ENCODE measurements at places on chromosomes 11 and 22.

GRCh38 chr11:64379817-64380709 is 21.1 kb downstream of the RPS6KA4 start:
- no peak for DNase-seq

DNA sequence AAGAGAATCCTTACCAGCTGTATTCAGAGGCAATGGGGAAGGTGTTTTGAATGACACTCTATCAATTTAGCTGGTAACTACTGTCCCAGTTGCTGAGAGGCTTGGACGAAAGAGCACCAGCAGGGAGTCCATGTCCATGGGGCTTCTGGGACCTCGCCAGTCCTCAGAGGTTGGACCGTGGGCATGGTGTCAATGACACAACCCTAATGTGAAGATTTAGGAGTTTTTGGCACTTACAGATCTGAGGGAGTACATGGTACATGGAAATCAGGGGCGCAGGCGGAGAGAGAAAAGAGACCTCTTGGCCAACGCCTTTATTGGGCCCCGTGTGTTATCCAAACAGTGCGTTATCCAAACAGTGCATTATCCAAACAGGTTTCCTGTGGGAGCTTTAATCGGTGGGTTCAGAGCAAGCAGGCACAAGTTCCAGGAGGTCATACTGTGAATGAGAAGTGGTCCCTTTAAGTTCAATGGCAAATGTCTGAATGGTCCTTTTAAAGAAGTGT is 169.1 kb upstream of the B3GAT1 start:
- DNase-seq: no peak

DNA sequence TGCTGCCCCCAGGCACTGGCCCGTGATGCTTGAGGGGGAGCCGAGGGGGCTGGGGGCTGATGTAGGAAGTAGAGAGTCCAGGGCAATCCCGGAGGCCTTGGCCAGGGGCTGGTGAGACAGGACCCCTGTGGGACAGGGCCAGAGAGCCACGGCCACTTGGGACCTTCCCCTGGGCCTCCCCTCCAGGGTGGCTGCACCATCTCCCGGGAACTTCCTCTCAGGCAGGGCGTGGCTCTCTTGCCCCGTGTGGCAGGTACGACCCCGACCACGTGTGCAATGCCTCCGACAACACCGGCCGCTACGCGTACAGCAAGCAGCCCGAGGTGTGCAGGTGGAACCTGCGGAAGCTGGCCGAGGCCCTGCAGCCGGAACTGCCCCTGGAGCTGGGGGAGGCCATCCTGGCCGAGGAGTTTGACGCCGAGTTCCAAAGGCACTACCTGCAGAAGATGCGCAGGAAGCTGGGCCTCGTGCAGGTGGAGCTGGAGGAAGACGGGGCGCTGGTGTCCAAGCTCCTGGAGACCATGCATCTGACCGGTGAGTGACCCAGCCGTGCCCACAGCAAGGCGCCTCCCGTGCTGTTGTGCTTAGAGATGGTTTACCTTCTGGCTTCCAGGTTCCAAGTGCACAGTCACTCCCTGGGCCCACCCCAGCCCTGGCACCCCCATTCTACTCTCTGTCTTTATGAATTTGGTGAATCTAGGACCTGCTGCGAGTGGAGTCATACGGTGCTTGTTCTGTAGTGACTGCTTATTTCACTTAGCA is 9.7 kb downstream of the SELENOO start:
- no peak for DNase-seq

- DNase-seq: no peak
These were observed 75.3 kb downstream of the PDE2A start for GRCh38 chr11:72598906-72599305.

- DNase-seq: no peak
These were observed 175.2 kb downstream of the SBF2 start for GRCh38 chr11:10118865-10119264.

DNA sequence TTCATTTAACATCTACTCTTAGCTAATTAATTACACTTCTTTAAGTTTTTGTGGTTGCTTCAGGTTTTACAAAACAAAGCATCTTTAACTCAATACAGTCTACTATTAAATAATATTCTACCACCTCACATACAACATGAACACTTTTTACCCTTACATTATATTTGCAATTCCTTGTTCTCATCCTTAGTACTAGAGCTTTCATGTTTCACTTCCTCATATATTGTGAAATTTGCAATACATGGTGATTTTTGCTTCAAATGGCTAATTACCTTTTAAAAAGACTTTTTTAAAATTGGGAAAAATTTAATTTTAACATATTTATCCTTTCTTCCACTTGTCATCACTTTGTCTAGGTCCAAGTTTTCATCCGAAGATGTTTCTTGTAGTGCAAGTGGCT is 37.5 kb downstream of the RSF1 start:
- no peak for DNase-seq

GRCh38 chr11:15865212-15865987 is 490.9 kb downstream of the SOX6 start:
- no peak for DNase-seq

DNA sequence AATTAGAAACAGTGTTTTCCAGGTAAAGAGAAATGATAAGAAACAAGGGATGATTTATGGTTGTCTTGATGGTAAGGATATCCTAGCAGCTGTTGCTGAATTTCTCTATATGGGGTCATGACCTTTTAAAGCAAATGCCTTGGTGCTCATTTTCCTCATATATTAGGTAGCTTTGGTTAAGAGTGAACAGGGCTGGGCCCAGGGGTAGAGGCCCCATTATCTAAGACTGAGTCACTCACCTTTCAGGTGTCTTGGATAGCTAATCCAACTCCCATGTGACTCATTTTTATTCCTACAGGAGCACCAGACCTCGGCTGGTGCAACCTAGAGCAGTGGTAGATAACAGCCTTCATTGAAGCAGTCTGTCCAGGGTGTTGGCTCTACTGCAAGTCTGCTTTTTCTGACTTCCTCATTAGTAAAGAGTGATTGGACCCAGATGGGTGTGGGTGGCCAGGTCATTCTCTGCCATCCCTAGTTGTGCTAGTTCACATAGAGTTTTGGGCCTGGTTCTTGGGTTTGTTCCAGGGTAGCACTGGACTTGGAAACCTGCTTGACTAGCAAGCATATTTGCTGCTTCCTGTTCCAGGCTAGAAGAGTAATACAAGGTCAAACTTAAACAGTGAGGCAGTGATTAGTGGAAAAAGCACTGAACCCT is 37.4 kb downstream of the CTNND1 start:
- no peak for DNase-seq

- DNase-seq: no peak
These were observed 20.9 kb upstream of the DRD2 start for GRCh38 chr11:113496026-113496651.

GRCh38 chr11:104531894-104532293 is 366.4 kb downstream of the CASP12 start:
- no peak for DNase-seq

DNA sequence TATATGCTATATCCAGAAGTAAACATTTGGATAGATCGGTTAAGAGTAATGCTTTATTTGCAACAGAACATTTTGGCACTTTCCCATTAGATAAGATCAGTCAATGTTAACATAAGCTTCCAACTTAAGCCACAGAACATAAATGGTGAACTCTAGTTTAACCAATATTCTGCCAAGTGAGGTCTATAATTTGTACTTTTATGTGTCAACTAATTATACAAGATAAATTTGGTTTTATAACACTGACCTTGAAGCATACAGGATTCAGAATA is 23.5 kb upstream of the BLID start:
- DNase-seq: no peak

GRCh38 chr11:73308003-73308960 is at the start of gene ARHGEF17:
TSS of gene ARHGEF17 (plus strand) at chr11:73308276. CDS start at chr11:73308639, 363 bp downstream.
- no peak for DNase-seq

GRCh38 chr11:12864316-12865156 is 144.6 kb upstream of the RASSF10 start:
- DNase-seq: no peak

DNA sequence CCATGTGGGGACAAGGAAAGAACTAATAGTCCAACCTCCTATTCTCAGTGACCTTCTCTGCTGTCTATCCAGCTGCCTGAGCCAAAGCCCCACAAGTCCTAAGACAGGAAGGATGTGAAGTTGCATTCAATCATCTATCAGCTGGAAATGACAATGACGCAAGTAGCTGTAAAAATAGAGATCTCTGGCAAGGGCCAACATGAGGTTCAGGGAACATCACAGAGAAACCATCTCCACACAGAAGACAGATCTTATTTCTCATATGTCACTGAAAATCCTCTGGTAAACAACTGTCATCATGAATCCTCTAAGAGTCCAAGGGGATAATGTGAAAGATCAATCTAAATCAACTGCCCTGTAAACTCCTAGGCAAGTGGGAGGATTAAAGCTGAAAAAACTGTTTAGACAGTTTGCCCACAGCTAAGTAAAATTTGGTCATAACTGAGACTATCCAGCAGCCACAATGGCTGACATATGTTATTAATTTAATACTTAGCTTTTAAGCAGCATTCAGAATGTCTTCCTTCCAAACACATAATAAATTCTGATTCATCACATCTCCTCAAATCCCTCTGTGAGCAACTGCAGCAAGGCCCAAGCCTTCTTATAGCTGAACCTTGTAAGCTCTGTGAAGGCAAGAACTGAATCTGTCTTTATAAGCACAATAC is 52.1 kb downstream of the ALG9 start:
- DNase-seq: no peak

DNA sequence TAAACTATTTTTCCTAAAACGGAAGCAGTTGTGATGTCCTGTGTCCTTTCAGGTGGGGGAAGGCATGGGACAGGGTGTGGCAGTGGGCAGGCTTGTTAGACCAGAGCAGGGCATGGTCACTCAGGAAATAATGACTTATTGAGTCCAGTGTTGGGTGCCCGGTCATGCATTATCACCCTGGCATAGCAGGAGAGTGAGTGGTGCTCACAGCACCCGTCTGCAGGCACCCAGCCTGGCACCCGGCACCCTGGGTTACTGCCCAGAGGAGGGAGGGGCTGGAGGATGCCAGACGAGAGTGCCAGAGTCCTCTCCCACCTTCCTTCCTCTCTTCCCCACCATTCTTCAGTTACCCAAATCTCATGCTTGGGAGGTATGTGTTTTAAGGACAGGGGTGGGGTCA is 59.1 kb downstream of the ST3GAL4 start:
- no peak for DNase-seq

- DNase-seq: no peak
These were observed 11.3 kb downstream of the FJX1 start for GRCh38 chr11:35629511-35629910.

DNA sequence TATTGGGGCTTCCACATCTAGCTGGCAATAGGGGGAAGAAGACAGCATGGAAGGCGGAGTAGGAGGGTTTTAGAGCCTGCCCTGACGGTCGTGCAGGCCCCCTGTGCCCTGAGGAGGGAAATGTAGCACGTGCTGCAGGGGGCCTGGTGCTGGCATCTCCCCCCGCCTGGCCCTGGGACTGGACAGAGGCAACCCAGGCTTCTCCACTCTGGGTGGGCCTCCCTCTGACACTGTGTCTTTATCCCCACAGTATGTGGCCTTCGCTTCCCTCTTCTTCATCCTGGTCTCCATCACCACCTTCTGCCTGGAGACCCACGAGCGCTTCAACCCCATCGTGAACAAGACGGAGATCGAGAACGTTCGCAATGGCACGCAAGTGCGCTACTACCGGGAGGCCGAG is 36.8 kb downstream of the KCNC1 start:
- no peak for DNase-seq

- DNase-seq: no peak
These were observed 4.4 kb upstream of the FOXRED2 start for GRCh38 chr22:36510966-36511881.

DNA sequence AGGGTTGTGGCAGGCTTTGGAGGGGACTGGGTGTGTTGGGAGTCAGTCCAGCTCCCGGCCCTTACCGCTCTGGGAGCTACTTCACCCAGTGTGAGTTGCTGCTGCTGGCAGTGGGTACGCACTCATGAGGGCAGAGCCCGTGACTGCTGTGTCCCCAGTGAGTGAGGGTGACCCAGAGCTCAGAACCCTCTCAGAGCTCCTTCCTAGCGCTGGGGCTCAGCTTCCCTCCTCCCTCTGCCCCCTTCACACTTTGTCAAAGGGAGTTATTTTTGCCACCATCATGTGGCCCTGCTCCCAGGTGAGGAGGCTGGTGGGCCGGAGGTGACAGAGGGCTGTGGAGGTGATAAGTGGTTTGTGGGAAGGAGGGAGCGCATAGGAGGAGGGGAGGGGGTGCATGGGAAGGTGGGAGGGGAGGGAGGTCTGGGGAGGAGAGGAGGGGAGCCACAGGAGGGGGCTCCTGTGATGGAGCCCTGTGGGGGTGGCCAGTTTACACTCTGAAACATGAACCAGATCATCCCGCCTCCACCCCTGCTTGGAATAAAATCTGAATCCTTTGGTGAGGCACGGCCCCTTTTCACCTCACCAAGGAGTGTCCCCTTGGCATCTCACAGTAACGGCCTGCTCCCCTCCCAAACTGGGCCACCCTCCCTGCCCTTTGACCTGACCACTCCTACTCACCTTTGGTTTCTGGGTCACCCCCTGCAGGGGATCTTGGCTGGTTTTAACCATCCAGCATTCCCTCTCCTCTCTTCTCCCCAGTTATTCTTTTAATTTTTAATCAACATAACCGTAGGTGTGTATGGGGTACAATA is 9.9 kb downstream of the NDUFV1 start:
- DNase-seq: no peak

DNA sequence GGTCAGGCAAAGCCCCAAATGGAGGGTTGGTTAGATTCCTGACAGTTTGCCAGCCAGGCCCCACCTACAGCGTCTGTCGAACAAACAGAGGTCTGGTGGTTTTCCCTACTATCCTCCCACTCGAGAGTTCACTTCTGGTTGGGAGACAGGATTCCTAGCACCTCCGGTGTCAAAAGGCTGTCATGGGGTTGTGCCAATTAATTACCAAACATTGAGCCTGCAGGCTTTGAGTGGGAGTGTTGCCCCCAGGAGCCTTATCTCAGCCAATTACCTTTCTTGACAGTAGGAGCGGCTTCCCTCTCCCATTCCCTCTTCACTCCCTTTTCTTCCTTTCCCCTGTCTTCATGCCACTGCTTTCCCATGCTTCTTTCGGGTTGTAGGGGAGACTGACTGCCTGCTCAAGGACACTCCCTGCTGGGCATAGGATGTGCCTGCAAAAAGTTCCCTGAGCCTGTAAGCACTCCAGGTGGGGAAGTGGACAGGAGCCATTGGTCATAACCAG is 4.7 kb upstream of the TTC36 start:
- no peak for DNase-seq

GRCh38 chr11:134512061-134512460 is 100.0 kb upstream of the B3GAT1 start:
- DNase-seq: no peak

- DNase-seq: no peak
These were observed 1041.1 kb downstream of the JRKL start for GRCh38 chr11:97430877-97431276.

GRCh38 chr22:30310881-30311771 is 15.6 kb downstream of the TBC1D10A start:
- DNase-seq: no peak

DNA sequence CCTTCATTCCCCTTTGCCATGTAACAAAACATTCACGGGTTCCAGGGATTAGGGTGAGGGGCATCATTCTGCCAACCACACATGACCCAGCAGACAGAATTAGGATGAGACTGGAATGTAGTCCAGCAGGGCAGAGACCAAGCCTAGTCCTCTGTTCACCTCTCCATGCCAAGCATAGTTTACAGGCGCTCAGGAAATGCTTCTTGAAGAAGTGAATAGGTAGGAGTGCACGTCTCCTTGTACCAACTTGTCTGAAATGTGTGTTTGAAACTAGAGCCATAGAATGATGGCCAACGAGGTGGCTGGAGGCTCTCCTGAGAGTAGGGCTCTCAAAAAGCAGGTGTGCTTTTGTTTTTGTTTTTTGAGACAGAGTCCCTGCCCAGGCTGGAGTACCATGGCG is 8.2 kb downstream of the SPINDOC start:
- no peak for DNase-seq

GRCh38 chr11:47373876-47374719 is 4.2 kb downstream of the SPI1 start:
- peak; percentile 79 for DNase-seq

All from activated CD8-positive, alpha-beta memory T cell treated with anti-CD3 and anti-CD28 coated beads for 48 hours (primary cell).